ENCODE measurements at places on chromosomes 6 and 20.

DNA sequence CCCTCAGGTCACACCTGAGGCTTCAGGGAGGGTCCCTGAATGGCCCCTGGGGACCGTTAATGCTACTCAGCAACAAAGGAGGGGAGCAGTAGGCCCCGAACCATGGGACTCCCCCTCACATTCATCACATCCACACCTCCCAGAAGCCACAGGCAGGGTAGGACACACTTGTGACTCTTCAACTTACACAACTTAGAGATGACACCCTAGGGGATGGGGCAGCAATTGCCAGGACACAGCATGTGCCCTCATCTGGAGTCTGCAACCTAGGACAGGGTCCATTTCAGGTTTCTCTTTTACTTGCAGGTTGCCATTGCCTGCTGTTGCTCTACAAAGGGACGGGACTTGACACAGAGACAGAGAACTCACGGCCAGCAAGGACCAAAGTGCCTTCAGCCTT, 770 bp downstream of the ULBP3 start:
- no peak for DNase-seq

GRCh38 chr6:4848382-4849068, 72.3 kb downstream of the CDYL start:
- DNase-seq: no peak

DNA sequence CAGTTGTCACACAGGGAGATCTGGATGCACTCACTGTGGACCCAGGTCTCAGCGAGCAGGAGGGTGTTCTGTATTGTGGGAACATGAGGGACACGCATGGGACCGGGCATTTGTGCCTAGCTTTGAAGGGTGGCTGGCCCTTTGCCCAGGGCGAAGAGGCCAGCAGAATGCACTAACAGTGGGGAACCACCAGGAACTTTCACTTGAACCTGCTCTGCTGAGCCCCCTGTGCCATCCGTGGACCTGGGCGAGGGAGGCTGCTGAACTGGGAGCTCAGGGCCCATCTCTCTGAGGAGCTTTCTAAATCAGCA, 1.2 kb upstream of the ULBP2 start:
- no peak for DNase-seq

- no peak for DNase-seq
These were observed 8.1 kb downstream of the TFAP2B start for GRCh38 chr6:50826803-50827202.

- no peak for DNase-seq
These were observed 97.5 kb downstream of the TAF4 start for GRCh38 chr20:61968036-61968810.

GRCh38 chr6:15662326-15663129, at the start of gene DTNBP1:
DTNBP1 (minus strand) TSS chr6:15663028; CDS start chr6:15662869, 159 bp downstream.
- peak; percentile 68 for DNase-seq

DNA sequence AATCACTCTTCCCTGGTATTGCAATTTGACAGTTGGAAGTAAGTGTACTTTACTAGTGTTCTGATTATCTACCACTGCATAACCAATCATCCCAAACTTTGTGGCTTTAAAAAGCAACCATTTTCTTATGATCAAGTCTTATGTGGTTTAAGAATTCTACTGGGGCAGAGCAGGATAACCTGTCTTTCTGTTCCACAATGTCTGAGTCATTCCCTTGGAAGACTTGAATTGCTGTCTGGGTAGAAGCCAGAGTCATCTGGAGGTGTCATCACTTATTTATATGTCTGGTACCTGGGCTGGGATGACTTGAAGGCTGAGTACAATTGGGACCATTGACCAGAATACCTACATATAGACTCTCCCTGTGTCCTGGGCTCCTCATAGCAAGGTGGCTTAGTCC, 644.3 kb downstream of the HDGFL1 start:
- no peak for DNase-seq

GRCh38 chr20:11844691-11845090, 73.0 kb upstream of the BTBD3 start:
- no peak for DNase-seq

DNA sequence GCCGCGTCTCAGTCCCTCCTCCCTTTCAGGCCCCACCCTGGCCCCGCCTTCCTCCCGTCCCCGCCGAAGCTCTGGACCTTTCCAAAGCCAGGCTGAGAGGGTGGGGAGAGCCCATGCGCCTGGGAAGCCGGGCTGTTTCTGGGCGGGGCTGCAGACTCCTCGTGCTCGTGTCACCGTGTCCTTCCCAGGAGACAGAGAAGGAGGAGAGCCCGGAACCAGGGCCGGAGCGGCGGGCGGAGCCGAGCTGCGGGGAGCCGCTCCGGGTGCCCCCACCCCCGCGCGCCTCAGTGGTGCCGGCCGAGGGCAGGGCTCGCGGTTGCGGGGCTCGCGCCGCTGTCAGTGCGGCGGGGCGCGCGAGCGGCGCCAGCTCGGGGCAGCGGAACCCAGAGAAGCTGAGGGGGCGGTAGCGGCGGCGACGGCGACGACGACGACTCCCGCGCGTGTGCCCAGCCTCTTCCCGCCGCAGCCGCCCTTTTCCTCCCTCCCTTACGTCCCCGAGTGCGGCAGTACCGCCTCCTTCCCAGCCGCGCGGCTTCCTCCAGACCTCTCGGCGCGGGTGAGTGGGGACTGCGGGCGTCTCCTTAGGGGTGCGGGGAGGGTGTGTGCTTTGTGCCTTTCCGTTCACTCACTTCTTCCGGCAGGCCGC, at the start of gene RALY:
RALY (plus strand) TSS at position 336 of the 646 bp plus-strand sequence. CDS start 78,164 bp downstream, outside the sequence.
- DNase-seq: peak; percentile 73

DNA sequence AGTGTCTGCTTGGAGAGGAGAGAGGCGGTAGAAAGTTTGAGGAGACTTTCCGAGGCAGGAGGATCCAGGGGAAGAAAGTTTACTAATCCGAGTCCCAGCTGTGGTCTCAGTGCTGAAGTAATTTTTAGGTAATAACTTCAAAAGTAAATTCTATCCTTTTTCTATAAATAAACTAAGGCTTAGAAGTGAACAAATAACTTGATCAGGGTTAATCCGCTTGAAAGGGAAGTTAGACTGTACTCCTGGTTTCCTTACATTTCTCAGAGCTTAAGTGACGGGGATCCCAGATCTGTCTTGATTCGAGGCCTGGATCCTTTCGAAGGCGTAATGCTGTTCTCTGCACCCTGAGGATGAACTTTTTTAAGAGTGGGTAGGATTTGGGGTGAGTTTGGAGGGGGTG, 2.6 kb downstream of the STK35 start:
- DNase-seq: no peak

DNA sequence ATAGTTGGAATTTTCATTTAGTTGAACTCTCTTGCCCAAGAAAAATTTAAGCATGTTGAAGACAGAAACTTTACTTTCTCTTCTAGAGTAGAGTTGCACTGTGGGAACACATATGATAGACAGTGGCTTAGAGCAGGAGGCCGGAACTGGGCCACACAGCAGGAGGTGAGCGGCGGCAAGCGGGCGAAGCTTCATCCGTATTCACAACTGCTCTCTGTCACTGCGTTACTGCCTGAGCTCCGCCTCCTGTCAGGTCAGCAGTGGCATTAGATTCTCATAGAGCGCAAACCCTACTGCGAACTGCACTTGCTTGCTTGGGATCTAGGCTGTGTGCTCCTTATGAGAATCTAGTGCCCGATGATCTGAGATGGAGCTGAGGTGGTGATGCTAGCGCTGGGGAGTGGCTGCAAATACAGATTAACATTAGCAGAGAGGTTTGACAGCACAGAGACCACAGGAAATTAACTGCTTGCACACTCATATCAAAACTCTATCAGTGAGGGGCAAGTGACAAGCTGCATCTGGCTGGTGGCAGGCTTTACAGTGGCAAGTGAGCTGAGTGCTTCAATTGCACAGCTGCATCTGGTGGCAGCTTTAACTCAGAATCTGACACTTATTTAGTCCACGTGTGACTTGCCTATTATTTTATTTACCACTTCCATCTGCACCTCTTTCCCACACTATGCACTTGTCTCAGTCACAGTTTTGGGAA, 174.9 kb upstream of the C6orf118 start:
- DNase-seq: no peak

GRCh38 chr6:7668936-7669335, 57.0 kb upstream of the BMP6 start:
- DNase-seq: no peak

DNA sequence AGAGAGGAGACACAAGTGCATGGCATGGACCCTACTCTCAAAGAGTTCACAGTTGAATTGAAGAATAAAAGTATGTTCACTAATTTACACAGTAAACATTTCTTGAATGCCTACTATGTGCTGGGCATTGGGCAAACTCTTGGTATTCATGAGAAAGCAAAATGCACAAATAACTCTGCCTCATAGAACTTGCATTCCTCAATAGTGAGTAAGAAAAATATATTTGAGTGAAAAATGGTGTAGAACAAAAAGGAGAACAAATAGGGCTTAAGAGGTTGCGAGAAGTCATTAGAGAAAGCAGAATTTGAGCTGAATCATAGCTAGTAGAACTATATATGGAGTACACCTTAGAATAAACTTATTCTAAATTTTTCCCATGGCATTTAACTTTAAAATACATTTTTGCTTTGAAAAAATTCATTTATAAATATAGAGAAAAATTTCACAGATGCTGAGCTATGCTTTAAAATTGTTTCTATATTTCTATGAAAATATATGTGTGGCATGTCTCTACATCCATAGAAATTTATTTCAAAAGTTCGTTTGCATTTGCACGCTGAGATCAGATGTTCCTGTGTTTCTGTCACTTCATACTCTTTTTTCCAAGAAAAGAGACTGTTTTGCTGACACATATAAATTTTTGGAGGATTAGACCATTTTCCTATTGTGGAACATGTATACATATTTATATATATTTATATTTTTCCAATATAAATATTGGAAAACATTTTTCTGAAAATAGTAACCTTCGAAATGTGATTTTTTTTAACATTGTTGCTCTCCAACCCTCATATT, 236.1 kb downstream of the KCNQ5 start:
- DNase-seq: no peak
